ENCODE measurements at places on chromosomes 6 and 20.

- no peak for DNase-seq
Observed at GRCh38 chr6:169828176-169828575, 76.8 kb downstream of the ERMARD start.

DNA sequence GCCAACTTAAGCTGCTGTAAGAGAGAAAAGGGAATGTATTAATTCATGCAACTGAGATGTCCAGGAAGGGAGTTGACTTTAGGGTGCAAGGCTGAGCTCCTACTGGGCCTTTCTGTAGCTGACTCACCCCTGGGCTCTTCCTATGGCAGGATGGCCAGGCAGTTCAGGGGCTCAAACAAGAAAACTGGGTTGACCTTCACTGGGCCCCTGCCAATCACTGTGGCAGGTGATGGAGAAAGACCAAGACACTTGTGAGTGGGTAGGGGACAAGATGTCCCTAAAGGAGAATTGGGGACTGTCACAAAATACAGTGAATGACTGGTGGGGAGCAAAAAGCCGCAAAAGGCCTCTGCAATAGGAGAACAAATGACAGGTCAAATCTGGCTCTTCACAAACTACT, 21.5 kb upstream of the RALGAPA2 start:
- DNase-seq: no peak

DNA sequence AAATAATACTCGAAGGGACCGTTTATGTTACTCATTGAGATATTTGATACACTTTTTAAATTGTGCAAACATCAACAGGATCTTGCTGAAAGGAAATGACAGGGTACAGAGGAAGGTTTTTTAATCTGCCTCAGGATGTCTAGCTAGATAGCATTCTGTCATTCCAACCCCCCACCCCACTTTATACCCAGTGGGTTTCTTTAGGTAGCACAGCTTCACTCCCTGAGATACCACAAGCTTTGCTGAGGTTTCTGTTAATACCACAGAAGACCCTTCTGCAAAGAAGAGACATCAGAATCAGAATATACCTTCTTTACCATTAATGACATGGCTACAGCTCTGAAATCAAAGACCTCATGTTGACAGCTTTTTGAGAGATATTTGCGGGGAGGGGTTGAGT, 1.3 kb downstream of the PHACTR2 start:
- no peak for DNase-seq

- no peak for DNase-seq
Observed at GRCh38 chr6:148263010-148263409, 79.6 kb upstream of the SASH1 start.

- no peak for DNase-seq
Observed at GRCh38 chr6:82086944-82087343, 160.6 kb downstream of the IBTK start.

DNA sequence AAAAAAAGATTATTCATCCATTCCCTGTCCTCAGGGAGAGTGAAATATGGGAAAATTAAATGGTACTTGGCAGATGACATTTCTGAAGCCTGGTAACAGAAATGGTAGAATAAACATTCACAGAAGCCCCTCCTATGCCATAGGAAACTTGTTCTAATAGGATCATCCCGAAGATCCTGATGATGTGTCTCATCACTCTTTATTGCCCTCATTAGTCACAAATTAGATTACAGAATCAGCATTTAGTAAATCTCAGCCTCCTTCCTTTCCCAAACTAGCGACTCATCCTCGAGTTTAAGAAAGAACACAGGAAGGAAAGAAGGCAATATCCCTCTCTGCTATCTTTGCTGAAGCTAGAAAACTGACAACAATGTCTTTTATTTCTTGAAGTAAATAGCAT, 154.4 kb downstream of the TMEM200A start:
- DNase-seq: no peak

GRCh38 chr6:53906103-53906502, 111.3 kb downstream of the LRRC1 start:
- no peak for DNase-seq

DNA sequence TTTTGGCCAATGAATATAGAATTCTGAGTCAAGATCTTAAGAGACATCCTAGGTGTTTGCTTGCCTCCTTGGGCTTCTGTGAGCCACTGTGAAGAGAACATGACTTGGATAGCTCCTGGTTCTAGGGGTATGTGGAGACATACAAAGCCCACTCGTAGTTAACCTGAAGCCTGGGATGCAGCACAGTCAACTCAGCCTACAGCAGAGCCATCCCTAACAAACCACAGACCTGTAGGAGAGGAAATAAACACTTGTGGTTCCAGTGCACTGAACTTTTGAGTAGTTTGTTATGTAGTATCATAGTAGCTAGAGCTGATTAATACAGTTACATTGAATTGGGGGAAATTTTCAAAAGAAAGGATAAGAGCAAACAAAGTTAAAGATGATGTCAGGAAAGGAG, 474.4 kb upstream of the HSF2 start:
- no peak for DNase-seq

DNA sequence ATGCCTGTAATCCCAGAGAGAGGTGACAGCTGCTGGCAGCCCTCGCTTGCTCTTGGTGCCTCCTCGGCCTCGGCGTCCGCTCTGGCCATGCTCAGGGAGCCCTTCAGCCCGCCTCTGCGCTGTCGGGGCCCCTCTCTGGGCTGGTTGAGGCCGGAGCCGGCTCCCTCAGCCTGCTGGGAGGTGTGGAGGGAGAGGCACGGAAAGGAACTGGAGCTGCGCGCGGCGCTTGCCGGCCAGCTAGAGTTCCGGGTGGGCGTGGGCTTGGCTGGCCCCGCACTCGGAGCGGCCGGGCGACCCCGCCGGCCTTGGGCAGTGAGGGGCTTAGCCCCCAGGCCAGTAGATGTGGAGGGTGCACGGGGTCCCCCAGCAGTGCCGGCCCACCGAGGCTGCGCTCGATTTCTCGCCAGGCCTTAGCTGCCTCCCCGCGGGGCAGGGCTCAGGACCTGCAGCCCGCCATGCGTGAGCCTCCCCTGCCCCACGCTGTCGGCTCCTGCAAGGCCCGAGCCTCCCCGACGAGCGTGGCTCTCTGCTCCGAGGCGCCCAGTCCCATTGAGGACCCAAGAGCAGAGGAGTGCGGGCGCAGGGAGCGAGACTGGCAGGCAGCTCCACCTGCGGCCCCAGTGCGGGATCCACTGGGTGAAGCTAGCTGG, 34.6 kb downstream of the C6orf52 start:
- no peak for DNase-seq

GRCh38 chr6:16396497-16397319, 158.3 kb downstream of the GMPR start:
- no peak for DNase-seq

DNA sequence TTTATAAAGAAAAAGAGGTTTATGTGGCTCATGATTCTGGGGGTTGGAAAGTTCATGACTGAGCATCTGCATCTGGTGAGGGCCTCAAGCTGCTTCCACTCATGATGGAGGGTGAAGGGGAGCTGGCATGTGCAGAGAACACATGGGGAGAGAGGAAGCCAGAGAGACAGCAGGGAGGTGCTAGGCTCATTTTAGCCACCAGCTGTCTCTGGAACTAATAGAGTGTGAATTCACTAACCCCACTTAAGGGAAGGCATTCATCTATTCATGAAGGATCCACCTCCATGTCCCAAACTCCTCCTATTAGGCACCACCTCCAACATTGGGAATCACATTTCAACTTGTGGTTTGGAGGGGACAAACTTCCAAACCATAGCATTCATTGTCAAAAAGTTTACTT, 137.3 kb upstream of the PMEPA1 start:
- no peak for DNase-seq

GRCh38 chr20:24590178-24590982, 121.0 kb downstream of the SYNDIG1 start:
- no peak for DNase-seq

- DNase-seq: no peak
Observed at GRCh38 chr6:135212935-135213334, 31.8 kb downstream of the MYB start.

DNA sequence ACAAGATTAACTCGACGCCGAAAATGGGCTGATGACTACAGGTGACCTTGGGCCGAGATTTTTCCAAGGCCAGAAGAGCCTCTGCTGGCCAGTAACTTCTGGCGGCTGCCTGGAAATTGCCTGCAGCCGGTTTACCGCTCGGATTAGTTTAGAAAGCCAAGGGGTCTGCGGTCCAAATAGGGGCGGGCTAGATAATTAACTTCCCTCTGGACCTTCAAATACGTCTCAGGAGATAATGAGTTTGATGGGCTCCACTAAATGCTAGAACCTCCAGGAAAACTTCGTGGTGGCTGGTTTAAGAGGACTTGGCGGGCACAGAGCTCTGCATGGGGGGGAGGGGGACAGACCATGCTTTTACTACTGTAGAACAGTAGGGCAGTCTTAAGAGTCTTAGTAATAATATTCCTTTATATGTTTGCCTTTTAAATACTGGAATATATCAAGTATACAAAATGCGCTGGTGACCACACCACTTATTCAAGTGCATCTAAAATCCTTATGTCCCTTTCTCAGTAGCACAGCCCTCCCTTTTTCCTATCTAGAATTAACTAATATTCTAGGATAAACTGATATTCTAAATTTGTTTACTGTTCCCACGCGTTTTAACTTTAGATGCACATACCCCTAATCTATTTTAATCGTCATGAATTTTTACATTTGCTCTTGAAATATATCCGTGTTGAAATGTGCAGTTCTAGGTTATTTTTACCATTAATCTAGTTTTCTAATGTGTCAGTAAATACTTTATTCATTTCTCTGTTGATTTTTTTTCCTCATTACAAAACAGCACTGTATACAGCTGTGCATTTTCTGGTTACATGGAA, 107.5 kb upstream of the PRSS16 start:
- no peak for DNase-seq

- DNase-seq: no peak
Observed at GRCh38 chr6:107344383-107344782, 115.0 kb downstream of the PDSS2 start.

- no peak for DNase-seq
Observed at GRCh38 chr20:41716911-41717310, 98.7 kb upstream of the CHD6 start.

DNA sequence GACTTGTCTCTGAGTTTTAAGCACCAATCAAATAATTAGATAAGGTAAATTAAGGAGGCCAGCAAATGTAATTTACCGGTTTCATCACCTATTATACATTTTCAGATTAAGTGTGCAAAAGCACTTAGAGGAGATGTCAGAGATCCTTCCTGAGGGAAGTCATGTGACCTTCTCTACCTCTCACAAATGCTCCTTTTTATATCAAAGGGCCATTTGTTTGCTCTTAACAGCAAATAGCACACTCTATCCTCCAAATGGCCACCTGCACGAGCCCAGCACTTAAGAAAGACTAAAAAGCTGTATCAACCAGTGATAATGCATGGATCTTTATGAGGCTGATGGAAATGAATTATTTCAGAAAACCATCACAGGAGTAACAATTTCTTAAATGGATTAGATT, 149.4 kb downstream of the ELOVL4 start:
- peak; percentile 63 for DNase-seq

DNA sequence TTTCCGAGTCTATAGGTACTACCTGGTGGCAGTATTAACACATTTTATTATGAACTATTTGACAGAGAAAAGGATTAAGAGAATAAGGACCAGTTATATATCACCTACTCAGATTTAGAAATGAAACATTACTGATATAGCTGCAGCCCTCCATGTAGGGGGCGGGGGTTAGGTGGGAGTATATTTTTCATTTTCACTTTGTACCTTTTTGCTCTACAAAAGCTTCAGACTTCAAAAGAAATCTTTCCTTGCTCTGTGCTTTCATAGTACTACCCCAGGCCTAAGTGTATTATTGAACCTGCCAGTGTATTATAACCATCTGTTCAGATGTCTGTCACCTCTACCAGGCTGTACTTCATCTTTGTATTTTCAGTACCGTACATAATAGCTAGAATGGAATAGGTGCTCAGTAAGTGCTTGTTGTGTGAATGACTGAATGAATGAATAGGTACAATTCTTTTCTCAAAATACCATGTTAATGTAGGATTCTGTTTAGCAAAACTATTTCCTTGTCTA, 43.0 kb downstream of the CDKAL1 start:
- no peak for DNase-seq

DNA sequence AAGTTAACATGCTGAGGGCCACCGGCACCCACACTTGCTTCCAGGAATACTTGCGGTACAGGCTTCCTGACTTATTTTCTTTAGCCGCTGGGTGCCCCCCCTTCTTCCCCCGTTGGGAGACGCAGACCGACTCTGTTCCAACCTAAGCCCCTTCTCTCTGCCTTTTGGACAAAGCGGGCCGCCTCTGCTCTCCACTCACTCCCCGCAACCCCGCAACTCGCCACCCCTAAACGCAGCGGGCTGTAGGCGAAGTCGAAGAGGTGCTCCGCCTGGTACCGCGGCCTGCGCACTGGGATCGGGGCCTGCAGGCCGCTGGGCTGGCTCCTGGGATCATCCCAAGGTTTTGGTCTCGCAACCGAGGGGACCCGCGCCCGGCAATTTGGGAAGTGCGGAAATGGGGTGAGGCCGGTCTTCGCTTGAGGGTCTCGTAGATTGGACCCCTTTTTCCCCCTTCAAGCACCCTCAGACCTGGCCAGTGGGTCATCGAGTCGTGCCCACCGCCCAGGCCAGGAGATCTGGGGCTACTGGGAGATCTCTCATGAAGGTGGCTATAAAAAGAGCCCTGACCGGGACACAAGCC, 4.7 kb upstream of the FOXF2 start:
- no peak for DNase-seq

DNA sequence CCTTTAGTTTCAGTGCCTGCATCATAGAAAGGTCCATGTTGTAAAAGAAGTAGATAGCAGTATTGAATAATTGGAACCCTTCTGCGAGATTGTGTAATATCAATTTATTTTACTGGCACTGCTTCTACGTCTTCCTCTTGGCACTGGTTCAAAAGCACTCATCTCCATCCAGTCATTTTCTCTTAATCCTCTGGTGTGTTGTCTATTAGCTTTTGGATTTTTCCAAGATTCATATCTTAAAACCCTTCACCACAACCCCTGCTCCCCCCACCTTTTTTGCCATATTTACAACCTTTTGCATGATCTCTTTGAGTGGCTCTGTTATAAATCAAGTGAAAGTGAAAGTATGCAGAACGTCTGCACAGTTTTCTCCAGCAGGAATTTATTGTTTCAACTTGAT, 76.6 kb upstream of the HSF2 start:
- no peak for DNase-seq

DNA sequence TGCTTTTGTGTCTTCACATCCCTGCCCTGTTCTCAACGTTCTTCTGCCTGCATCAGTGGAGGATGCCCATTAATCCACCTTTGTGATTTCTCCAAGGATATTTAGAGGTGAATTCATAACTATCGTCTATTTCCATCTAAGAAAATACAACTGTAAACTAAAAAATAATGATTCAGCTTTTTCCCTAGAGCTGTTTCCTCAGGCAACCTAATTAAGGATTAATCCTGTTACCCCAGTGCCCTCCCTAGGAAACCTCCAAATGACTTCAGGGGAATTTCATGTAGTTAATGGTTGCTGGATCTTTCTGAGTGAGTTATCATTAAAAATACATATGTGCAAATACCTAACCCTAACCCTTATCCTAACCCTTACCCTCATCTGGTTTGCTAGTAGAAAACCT, 14.6 kb upstream of the AFDN start:
- no peak for DNase-seq
